CD4-positive, alpha-beta T cell treated with Interleukin-6 for 4 hours (primary cell): ENCODE measurements at places on chromosomes 13 and 19.

DNA sequence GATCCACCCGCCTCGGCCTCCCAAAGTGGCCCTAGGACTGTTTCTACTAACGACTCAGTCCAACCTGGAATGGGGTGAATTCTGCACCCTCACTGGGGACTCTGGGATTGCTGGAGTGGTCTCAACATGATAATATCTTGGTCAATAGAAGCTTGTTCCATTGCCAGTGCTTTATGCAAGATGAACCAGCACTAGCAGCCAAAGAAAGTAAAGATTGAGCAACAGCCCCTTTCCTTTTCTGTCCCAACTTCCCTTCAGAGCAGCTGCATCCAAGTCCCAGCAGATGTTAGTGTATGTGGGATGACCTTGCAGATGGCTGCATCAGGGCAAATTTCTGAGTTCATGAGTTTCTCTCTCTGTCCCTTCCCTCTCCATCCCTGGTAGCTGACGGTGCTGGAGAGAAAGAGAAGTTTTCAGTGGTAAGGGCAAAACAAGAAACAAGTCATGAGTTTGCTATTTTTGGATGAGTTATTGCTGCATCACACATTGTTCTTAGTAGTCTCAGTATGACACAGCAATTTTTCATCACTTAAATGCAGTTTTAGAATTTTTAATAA is 183.6 kb upstream of the EDNRB start:
- DNase-seq, result no peak

GRCh38 chr19:47623921-47624391 is 15.0 kb downstream of the BICRA start:
- no peak for DNase-seq

GRCh38 chr19:27906081-27906480 is 1306.9 kb downstream of the UQCRFS1 start:
- no peak for DNase-seq

- no peak for DNase-seq
These were observed 93.2 kb downstream of the TEX29 start for GRCh38 chr13:111413407-111414187.

GRCh38 chr13:44755872-44756271 is 179.7 kb upstream of the TSC22D1 start:
- DNase-seq, result no peak

GRCh38 chr13:111492341-111492950 is 172.0 kb downstream of the TEX29 start:
- DNase-seq, result no peak

- no peak for DNase-seq
These were observed 20.6 kb downstream of the PPP1R37 start for GRCh38 chr19:45113628-45114027.

DNA sequence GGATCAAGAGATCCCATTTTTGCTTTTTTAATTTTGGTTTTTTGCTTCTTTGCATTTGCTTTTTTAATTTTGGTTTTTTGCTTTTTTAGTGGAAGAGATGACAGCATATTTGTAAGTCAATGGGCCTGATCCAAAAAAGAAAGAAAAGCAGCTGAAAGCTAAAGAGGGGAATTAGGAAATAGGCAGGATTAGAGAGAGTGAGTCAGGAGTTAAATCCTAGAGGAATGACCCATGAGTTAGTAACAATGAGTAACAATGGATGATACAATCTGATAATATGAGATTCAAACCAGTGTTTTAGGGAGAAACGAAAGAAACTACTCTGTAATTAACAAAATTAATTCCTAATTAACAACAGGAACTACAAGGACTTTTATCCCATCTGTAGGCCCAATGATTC is 111.2 kb upstream of the SGCG start:
- DNase-seq, result no peak
